ENCODE measurements at places on chromosomes 11 and 22.

DNA sequence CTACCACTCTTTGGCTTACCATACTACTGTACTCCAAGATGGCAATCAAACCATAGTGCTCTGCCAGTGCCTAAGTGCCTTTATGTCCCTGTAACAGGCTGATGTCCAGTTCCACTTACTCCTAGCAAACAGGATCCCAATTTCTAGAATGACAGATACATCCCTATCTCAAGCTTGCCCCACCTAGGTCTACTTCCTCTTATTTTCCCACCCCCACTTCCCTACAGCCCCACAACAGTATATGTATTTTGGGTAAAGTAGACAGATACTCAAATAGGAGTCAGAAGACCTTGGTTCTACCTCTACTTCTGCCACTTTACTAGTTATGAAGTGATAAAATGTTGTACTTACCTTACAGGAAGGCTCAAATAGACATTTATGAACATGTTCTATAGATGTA, 24.1 kb downstream of the SIK3 start:
- DNase-seq, result no peak

GRCh38 chr11:119044708-119045107, 12.3 kb downstream of the HYOU1 start:
- no peak for DNase-seq

DNA sequence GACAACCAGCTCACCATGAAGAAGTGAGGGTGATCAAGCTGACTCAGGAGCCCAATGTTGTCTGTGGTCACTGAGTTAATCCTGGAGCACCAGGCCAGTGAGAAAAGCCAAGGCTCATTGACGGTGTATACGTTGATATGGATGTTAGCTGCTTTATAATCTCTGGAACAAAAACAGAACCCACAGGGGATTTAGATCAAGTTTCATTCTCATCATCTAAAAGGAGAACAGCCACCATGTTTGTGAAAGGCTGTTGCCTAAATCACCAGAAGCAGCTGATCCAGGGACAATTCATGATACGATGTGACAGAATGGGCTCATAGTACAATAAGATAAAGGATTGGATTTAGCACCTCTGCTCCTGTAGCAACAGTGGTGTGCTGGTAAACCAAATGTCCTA, 68.5 kb downstream of the GDPD4 start:
- no peak for DNase-seq

DNA sequence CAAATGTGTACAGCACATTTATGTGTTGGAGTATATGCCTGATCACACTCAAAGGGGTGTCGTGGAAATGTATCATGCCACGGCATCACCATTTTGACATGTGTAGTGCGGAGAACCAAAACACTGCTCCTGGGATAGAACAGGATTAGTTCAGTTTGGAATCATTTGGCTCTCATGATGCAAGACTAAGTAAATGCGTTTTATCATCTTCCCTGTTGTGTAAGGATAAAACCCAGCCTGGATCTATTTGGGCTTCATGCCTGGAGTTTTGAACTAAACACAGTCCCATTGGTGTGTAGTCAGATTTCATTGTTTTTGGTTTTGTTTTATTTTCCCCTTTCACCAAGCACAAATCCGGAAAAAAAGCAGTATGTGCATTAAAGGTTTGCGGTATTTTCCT, 574.3 kb downstream of the NTM start:
- no peak for DNase-seq

- no peak for DNase-seq
Measured at GRCh38 chr11:104734998-104735397, 163.3 kb downstream of the CASP12 start.

DNA sequence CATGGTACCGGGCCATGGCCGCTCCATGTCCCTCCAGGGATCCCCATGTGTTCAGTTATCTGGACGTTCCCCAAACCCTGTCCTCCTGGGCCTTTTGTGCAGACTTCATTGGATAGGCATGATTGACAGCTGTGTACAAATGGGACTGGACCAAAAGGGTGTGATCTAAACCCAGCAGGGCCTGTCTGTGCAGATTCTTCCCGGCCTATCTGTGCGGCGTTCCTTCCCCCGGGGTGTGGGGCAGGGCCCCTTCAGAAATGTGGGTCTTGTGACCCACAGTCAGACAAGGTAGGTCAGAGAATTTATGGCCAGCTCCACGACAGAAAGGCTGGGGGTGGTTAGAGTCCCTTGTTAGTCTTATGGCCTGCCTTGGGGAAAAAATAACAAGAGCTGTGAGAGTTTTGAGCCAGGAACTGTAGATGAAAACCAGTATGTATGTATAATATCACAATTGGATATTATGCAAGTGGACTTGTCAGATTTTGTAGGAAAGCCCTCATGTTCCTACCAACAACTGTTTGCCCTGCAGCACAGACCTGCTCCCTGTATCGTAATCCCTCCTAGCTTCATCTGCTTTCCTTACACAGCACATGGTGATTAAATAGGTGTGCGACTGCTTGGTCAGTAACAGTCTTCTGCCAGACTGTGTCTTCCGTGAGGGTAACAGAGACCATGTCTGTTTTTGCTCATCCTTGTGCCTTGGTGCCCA, 31.7 kb downstream of the AP2A2 start:
- no peak for DNase-seq
